ENCODE measurements at places on chromosomes 3 and 15.

GRCh38 chr3:112424394-112424793 is 74.9 kb downstream of the BTLA start:
- no peak for DNase-seq

- DNase-seq, result no peak
Measured at GRCh38 chr3:191528589-191528988, 67.6 kb downstream of the PYDC2 start.

GRCh38 chr15:91941871-91942658 is 88.6 kb downstream of the SLCO3A1 start:
- DNase-seq, result no peak

GRCh38 chr3:170128977-170129431 is 52.5 kb downstream of the PHC3 start:
- no peak for DNase-seq

- no peak for DNase-seq
Measured at GRCh38 chr3:157130467-157131251, 29.3 kb downstream of the CCNL1 start.

DNA sequence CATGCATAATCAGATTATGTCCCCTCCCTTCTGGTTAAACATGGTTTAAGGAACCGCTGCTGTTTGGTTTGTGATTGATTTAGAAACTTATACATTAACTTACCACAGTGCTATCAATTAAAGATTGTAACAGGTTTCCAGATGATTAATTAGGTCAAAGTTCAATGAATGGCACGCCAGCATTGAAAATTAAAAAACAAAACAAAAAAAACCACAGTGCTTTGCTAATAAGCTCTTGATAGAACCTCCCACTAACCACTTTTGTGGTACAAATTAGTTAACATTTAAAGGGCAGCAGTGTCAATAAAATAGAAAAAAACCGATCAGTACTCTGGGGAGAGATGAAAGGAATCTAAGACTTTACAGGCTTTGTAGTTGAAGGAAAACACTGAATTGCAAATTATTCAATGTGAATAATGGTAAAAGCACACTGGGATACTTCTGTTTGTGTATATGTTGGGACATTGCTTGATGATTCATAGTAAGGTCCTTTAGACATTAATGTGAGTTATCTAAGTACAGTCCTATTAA is 7.6 kb upstream of the C3orf38 start:
- no peak for DNase-seq

DNA sequence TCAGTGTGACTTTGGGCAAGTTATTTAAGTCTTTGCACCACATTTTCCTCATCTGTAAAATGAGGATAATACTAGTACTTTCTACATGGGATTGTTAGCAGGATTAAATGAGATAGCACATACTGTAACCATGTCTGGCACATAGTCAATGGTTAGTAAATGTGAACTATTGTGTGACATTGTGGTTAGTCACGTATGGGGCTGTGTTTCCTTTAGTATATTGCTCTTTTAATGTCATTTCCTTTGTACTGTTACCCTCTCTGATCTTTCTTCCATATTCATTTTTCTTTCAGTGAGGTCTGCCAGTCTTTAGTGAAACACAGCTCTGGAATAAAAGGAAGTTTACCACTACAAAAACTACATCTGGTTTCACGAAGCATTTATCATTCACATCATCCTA is 21.4 kb downstream of the OPA1 start:
- no peak for DNase-seq

DNA sequence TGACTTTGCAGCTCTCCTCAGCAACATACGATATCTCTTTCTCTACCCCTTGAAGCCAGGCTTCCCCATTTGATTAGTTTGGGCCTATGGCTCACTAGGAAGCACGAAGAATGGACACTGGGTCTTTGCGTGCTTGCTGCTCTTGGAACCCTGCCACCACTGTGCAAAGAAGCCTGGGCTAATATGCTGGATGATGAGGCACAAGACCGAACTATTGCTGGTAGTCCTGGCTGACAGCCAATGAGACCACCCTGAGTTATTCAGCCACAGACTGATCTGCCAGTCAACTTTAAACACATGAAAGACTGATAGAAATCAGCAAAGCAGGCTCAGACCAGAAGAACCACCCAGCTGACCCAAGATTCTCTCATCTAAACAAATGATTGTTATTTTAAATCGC is 250.3 kb downstream of the CBLB start:
- no peak for DNase-seq

- DNase-seq, result no peak
Measured at GRCh38 chr3:172261054-172261453, 187.2 kb downstream of the GHSR start.

GRCh38 chr15:64429448-64429847 is 30.9 kb upstream of the ZNF609 start:
- DNase-seq, result no peak

- no peak for DNase-seq
Measured at GRCh38 chr3:187242435-187242834, 45.1 kb downstream of the RTP1 start.

GRCh38 chr3:61617041-61617440 is 55.7 kb downstream of the PTPRG start:
- no peak for DNase-seq

- no peak for DNase-seq
Measured at GRCh38 chr15:73374604-73375003, 5.8 kb upstream of the HCN4 start.

- no peak for DNase-seq
Measured at GRCh38 chr3:153334558-153334957, 172.5 kb downstream of the RAP2B start.

DNA sequence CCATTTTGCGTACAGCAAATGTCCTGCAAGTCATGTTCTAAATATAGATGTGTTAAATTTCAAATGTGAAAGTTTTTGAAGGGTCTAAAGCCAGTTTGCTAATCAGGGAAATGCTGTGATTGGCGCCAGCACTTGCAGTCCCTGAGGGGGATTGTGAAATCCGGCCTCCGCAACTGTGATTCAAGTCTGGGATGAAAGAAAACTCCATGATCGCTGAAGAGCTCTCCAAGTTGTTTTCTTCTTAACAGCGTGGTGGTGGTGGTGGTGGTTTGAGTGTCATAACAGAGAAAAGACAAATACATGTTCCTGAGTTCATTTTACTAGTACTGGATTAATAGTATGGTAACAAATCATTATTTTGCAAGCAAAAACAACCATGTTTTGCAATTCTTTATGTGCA is 51.8 kb downstream of the MITF start:
- DNase-seq, result no peak

GRCh38 chr3:194824701-194825111 is 139.0 kb downstream of the FAM43A start:
- DNase-seq, result no peak

DNA sequence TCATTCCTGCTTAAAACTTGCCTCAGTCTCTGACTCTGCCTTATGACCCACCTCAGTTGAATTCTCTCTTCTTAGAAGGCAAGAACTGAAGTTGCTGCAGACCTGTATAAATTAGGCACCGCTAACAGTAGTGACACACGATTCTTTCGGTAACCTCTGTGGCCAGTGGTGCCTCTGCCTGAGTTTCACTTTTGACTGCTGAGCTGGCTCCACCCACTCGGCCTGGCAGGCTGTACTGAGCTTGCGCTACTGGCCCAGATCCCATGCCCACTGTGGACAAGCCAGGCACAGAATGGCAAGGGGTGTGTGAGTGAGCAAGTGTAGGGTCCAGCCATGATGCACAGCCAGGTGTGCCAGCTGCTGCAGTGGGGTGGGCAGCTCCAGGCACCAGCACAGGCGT is 19.1 kb upstream of the EIF1B start:
- no peak for DNase-seq

- DNase-seq, result no peak
Measured at GRCh38 chr15:47857776-47858167, 140.5 kb downstream of the SEMA6D start.

DNA sequence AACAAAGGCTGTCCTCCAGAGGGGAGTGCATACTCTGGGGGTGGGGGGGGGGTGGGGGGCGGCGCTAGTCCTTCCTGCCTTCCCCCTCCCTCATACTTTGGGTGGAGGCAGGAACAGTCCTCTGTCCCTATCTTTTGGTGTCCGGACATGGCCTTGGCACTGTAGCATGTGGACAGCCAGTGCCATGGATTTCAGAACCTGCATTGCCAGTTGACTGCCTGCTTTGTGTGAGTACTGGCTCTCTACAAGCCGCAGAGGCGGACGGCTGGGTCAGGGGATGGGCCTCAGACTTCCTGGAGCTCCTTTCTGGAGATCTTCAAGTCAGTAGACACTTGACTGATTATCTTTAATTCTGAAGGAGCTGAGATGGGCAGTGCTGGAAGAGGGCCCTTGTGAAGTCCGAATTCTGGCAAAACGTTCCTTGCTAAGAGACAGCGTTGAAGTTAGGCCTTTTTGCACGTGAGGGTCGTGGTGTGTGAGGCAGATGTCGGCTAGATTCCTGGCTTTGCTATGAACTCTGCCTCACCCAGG is 2.5 kb downstream of the CLDN11 start:
- DNase-seq, result no peak

GRCh38 chr3:34264337-34265041 is 466.1 kb downstream of the PDCD6IP start:
- no peak for DNase-seq

DNA sequence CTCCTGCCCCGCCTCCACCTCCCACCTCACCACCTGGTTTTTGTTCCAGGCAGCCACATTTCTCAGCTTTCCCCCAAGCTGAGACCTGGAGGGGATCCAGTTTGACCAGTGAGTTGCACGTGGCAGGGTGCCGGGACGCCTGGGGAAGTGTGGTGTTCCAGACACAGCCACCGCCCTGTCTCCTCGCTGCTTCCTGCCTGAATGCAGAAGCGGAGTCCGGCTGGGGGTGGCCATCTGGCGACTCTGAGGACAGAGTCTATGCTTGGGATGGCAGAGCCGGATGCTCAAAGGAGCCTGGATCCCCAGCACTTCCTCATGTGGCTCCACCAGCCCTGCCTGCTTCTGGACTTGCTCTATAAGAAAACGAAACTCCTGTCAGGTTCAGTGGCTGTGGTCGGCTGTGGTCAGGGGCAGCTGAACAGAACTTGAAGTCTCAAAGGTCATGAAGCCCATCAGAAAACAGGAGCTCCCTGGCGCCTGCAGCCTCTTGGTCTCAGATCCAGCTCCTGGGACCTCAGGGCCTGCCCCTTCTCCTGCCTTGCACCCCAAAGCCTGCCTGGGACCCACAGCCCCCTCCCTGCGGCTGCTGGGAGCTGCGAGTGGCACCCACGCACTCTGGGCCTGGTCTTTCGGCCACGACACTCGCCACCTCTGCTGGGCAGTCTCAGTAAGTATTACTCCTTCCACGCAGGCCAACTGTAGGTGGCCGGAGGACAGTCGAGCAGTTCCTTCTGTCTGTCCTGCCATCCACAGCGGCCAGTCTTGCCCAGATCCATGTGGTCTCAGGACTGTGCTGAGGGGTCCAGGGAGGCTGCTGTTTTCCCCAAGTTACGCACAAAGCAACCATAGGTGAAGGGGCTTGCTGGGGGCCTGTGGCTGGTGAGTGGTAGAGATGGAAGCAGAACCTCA is 112.8 kb upstream of the MEF2A start:
- peak; percentile 74 for DNase-seq

GRCh38 chr3:124209426-124209825 is 217.5 kb upstream of the ROPN1 start:
- DNase-seq, result no peak

GRCh38 chr3:171528102-171528501 is 67.9 kb upstream of the TNIK start:
- DNase-seq, result no peak

GRCh38 chr15:44215594-44215993 is 20.5 kb upstream of the FRMD5 start:
- no peak for DNase-seq

GRCh38 chr3:59253523-59253922 is 203.7 kb upstream of the CFAP20DC start:
- DNase-seq, result no peak

GRCh38 chr3:16888785-16889607 is 4.2 kb downstream of the PLCL2 start:
- no peak for DNase-seq

DNA sequence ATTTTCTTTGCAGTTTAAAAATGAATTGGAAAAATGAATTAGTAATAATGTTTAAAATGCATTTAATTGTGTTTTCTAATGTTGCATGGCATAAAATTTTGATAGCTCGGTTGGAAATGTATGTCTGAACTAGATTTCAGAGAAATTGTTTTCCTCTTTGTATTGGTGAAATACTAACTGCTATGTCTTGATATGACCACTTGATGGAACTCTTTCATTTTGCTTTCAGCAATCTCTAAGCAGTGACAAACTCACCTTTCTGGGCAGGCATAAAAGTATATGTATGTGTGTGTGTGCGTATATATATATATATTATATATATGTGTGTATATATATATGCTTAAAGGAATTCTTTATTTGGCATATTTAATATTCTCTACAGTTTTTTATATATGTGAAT is 239.3 kb upstream of the ZNF717 start:
- DNase-seq, result no peak

GRCh38 chr3:79018671-79019136 is 749.1 kb downstream of the ROBO1 start:
- peak; percentile 84 for DNase-seq

- DNase-seq, result peak; percentile 66
Measured at GRCh38 chr3:196968233-196969133, at the start of gene PIGZ. TSS of gene PIGZ (minus strand) at chr3:196968833. CDS start at chr3:196952031, 16,802 bp downstream.

- no peak for DNase-seq
Measured at GRCh38 chr3:152047465-152047864, 174.0 kb downstream of the SUCNR1 start.

GRCh38 chr3:29279806-29280205 is 1.1 kb upstream of the RBMS3 start:
- no peak for DNase-seq

- no peak for DNase-seq
Measured at GRCh38 chr15:89551550-89551949, 23.7 kb upstream of the TICRR start.

DNA sequence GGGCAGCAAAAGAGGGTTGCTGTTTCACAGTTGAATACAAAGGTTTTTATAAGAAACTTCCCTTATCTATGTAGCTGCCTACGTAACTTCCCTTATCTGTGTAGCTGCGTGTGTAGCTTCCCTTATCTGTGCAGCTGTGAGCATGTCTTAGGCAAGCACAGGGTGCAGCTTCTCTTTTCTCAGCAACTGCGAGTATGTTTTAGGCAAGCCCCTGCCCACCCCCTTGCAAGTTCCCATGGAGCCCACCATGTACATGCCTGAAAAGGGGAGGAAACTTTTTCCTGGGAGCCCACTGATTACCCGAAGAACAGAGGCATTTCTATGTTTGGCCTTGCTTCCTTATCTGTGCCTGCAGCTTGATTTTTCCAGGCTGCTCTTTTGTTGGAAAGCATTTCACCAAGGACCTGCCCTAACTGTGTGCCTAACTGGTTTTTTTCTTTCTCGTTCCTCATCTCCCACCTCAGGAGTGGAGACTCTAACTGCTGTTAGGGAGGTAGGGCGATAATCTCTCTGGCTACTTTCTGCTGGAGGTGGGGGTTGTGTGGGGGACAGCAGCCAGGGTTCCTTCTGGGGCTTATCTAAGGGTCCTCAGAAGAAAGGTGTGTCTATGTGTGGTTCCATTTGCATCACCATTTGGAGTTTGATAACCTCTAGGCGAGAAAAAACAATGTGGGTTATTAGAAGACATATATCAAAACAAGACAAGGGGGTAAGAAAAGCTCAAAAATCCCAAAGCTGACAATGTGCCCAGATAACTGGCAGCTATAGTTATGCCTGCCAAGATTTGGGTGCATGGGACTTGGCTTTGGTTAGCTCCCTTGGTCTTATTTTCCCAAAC is 26.0 kb downstream of the SORD start:
- no peak for DNase-seq

- DNase-seq, result no peak
Measured at GRCh38 chr15:31405200-31405920, 78.7 kb downstream of the KLF13 start.

- peak; percentile 20 for DNase-seq
Measured at GRCh38 chr3:45779746-45780735, 16.3 kb downstream of the SLC6A20 start.

GRCh38 chr3:141740349-141740748 is 2.3 kb downstream of the RNF7 start:
- no peak for DNase-seq

Measured in left forelimb (tissue), 1 donor.